Neural progenitor cell (in vitro differentiated cells): ENCODE measurements at places on chromosomes 16 and 17.
A peak's percentile ranks its signal among the peaks of the same experiment; 100 is the strongest.

DNA sequence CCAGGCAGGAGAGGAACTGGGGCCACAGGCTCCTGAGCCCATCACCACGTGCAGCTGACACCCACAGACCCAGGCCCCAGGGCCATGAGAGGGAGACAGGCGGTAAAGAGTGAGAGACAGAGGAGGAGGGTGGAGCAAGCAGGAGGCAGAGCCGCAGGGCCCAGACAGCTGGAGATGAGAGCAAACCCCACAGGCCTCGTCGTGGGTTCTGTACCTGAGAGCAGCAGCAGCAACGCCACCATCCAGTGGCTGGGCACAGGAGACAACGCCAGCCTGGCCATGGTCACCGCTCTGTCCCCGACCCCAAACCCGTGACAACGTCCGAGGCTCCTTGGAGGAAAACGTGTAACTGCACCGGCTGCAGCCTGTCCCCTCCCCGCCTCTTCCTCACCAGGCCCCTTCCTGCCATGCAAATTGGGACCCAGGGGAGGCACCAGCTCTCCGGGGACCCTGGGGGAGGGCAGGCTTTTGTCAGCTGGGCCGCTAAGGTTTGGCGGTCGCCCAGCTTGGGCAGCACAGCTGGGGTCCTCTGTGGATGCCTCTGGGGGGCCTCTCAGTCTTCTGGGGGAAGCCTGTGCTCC, at the start of gene CD79B:
Gene CD79B (minus strand): TSS at position 351 of the 581 bp plus-strand sequence. CDS start 70 bp downstream, at position 281.
- DNase-seq = no peak
- no peak within 1 kb of the TSS for H3K27ac ChIP-seq
- H3K27me3 ChIP-seq = no peaks in the 10 kb centered on the region
- H3K36me3 ChIP-seq = no peaks in the 10 kb centered on the region
- no peak within 1 kb of the TSS for H3K4me3 ChIP-seq

DNA sequence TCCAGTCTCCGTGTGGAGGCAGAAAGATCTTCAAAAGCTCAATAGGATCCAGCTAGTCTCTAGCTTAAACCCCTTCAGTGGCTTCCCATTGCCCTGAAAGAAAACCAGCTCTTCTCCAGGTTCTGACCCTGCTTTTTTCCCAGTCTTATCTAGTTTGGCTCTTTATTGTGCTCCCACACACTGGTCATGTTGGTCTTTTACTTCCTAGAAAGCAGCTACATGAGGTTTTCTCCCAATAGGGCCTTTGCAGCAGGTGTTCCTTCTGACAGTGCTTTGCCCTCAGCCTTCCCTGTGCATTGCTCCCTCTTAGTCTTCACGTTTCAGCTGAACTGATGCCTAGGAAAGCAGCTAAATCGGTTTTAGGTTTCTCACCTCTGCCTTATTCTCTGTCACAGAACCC, 21.7 kb upstream of the ABCA3 start:
- peaks cover 45% of the 10 kb centered on the region for H3K27me3 ChIP-seq
- no peaks in the 10 kb centered on the region for H3K36me3 ChIP-seq
- no peak overlapping the region for H3K4me3 ChIP-seq

GRCh38 chr16:71895679-71896365, 491 bp downstream of the IST1 start:
- DNase-seq = peak; percentile 42
- peaks cover 8% of the 10 kb centered on the region for H3K4me1 ChIP-seq
- peak overlapping the region; percentile 82 for H3K27ac ChIP-seq
- peak overlapping the region; percentile 97 for H3K4me3 ChIP-seq
- no peaks in the 10 kb centered on the region for H3K27me3 ChIP-seq

GRCh38 chr17:63295288-63295687, 150.8 kb downstream of the CYB561 start:
- H3K4me1 ChIP-seq = no peaks in the 10 kb centered on the region
- peak; percentile 45 for DNase-seq
- no peaks in the 10 kb centered on the region for H3K36me3 ChIP-seq
- H3K4me3 ChIP-seq = no peak overlapping the region

GRCh38 chr16:17571499-17572093, 100.8 kb upstream of the XYLT1 start:
- H3K4me1 ChIP-seq = peaks cover 8% of the 10 kb centered on the region
- no peak overlapping the region for H3K4me3 ChIP-seq
- no peak overlapping the region for H3K27ac ChIP-seq

GRCh38 chr17:11130367-11130766, 110.6 kb upstream of the SHISA6 start:
- H3K36me3 ChIP-seq = no peaks in the 10 kb centered on the region
- no peaks in the 10 kb centered on the region for H3K27me3 ChIP-seq
- H3K4me1 ChIP-seq = no peaks in the 10 kb centered on the region
- H3K4me3 ChIP-seq = no peak overlapping the region
- no peak for DNase-seq

GRCh38 chr17:44200478-44201155, 933 bp upstream of the ATXN7L3 start:
- no peak for DNase-seq
- peaks cover 7% of the 10 kb centered on the region for H3K4me1 ChIP-seq
- H3K27ac ChIP-seq = peak overlapping the region; percentile 75
- no peaks in the 10 kb centered on the region for H3K36me3 ChIP-seq
- H3K27me3 ChIP-seq = no peaks in the 10 kb centered on the region

GRCh38 chr16:14101415-14101814, 30.3 kb downstream of the MRTFB start:
- H3K4me1 ChIP-seq = peaks cover 27% of the 10 kb centered on the region
- DNase-seq = no peak
- H3K4me3 ChIP-seq = no peak overlapping the region

GRCh38 chr16:47460359-47460710, 528 bp downstream of the ITFG1 start:
- peak overlapping the region; percentile 100 for H3K27ac ChIP-seq
- peaks cover 33% of the 10 kb centered on the region for H3K4me1 ChIP-seq
- no peak for DNase-seq
- peak overlapping the region; percentile 82 for H3K4me3 ChIP-seq

GRCh38 chr17:17757956-17758845, 76.9 kb downstream of the RAI1 start:
- H3K27me3 ChIP-seq = no peaks in the 10 kb centered on the region
- H3K27ac ChIP-seq = no peak overlapping the region
- H3K36me3 ChIP-seq = no peaks in the 10 kb centered on the region
- DNase-seq = no peak
- H3K4me3 ChIP-seq = no peak overlapping the region

GRCh38 chr17:3851461-3852100, 5.5 kb upstream of the NCBP3 start:
- no peaks in the 10 kb centered on the region for H3K27me3 ChIP-seq
- H3K4me3 ChIP-seq = no peak overlapping the region
- H3K36me3 ChIP-seq = no peaks in the 10 kb centered on the region
- no peak for DNase-seq

- H3K4me1 ChIP-seq = peaks cover 20% of the 10 kb centered on the region
- DNase-seq = no peak
- H3K4me3 ChIP-seq = no peak overlapping the region
- no peak overlapping the region for H3K27ac ChIP-seq
Observed at GRCh38 chr16:19872179-19872863, 12.3 kb downstream of the GPRC5B start.

GRCh38 chr16:1749152-1750117, 21.9 kb downstream of the NME3 start:
- H3K36me3 ChIP-seq = no peaks in the 10 kb centered on the region
- no peak overlapping the region for H3K4me3 ChIP-seq
- no peak overlapping the region for H3K27ac ChIP-seq
- no peaks in the 10 kb centered on the region for H3K27me3 ChIP-seq
- no peak for DNase-seq

DNA sequence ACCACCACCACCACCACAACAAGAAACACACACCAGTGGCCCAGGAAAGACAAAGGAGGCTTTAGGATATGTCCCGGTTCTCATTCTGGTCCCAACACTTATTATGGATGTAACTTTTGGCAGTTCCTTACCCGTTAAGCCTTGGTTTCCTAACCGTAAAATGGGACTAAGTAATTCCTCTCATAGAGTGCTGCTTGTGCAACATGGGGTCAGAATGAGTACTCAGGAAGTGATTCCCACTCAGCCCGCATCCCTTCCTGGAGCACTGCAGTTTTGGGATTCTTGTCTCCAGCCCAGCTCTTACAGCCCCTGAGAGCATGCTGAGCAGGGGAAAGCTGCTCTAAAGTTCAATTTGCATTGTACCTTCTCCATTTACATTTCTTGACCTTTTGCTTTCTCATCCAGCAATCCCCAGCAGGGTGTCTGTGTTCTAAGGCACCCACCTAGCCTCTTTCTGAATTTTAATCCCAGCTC, 262.6 kb downstream of the PRKCA start:
- peak; percentile 50 for DNase-seq
- H3K4me3 ChIP-seq = no peak overlapping the region
- H3K4me1 ChIP-seq = peaks cover 10% of the 10 kb centered on the region
- no peaks in the 10 kb centered on the region for H3K27me3 ChIP-seq

DNA sequence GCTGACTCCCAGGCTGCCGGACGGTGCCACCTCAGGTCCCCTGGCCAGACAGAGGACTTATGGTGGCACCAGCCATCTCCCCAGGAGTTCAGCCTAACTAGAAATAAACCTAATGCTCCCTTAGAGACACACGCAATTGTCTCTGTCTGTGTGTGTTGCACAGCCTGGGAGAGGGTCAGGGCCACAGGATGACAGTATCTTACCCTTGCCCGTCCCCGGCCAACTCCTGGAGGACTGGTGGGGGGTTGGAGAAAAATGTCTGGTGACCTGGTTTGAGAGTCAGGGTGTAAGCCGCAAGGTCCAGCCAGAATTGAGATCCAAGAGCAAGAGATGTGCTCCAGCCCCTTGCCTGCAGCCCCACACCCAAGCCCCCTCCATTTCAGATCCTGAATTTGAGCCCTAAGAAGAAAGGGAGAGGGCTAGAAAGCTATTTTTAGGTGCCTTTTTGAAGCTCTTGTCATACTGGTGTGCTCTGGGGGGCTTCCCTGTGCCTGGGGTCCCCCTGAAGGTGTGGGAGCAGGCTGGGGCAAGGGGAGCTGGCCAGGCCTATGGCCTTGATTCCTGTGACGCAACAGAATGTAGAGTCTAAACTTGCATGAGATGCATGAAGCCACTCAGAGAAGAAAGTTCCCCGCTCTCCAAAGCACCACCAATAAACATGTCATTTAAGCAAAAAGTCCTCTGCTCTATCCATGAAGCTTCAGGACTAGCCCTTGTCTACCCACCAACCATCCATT, 12.9 kb downstream of the ZNF319 start:
- H3K27me3 ChIP-seq = peaks cover 56% of the 10 kb centered on the region
- no peak overlapping the region for H3K27ac ChIP-seq
- H3K36me3 ChIP-seq = no peaks in the 10 kb centered on the region
- DNase-seq = no peak
